ENCODE measurements at places on chromosomes 3 and 15. TPM values are rescaled to one million over a fixed set of nuclear protein-coding genes. Genes with fewer than 3 reads are reported as not detected.

- no peak for DNase-seq
- no peak overlapping the region for H3K27ac ChIP-seq
- H3K4me3 ChIP-seq: no peak overlapping the region
- no peaks in the 10 kb centered on the region for H3K4me1 ChIP-seq
- no peaks in the 10 kb centered on the region for H3K27me3 ChIP-seq
- H3K36me3 ChIP-seq: no peaks in the 10 kb centered on the region
Measured at GRCh38 chr3:9600597-9600996, 47.0 kb upstream of the LHFPL4 start.

DNA sequence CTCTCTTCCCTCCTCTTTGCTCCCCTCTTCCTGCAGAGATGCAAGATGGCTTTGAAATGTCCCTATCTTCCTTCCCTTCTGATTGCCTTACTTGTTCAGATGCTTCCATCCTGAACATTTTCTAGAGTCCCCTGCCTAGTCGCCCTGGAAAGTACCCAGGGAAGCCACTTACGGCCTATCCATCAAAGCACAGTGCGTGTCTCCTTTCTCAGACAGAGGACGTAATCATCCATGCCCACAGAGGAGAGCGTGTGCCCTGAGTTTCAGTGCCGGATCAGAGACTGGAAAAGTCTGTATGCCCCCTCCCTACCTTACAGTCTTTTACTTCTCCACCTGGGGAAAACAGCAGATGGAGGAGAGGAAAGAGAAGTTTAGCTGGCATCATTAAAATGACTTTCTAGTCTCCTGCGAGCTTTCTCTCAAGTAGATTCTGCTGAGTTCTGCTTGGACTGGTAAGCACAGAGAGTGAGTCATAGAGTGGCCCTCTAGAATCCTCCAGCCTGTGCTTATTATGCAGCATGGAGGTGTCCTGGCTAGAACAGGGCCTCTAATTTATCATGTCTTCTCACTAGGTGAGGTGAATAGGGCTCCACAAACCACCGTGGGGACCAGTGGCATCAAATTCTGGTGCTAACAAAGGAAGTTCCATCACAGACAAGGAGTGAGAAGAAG is 114.6 kb downstream of the SLCO3A1 start:
- no peak for DNase-seq
- no peaks in the 10 kb centered on the region for H3K36me3 ChIP-seq
- no peaks in the 10 kb centered on the region for H3K4me1 ChIP-seq
- H3K27ac ChIP-seq: no peak overlapping the region
- no peak overlapping the region for H3K4me3 ChIP-seq
- no peaks in the 10 kb centered on the region for H3K27me3 ChIP-seq

GRCh38 chr15:96565266-96565665 is 234.8 kb downstream of the NR2F2 start:
- DNase-seq: no peak
- no peaks in the 10 kb centered on the region for H3K4me1 ChIP-seq
- no peaks in the 10 kb centered on the region for H3K27me3 ChIP-seq
- no peaks in the 10 kb centered on the region for H3K36me3 ChIP-seq

- no peaks in the 10 kb centered on the region for H3K27me3 ChIP-seq
- peak overlapping the region; percentile 19 for H3K4me3 ChIP-seq
- peak; percentile 4 for DNase-seq
- peaks cover 80% of the 10 kb centered on the region for H3K36me3 ChIP-seq
- peaks cover 26% of the 10 kb centered on the region for H3K4me1 ChIP-seq
Measured at GRCh38 chr15:60375306-60375705, 22.5 kb downstream of the ANXA2 start.

GRCh38 chr15:28964098-28964497 is 78.3 kb downstream of the APBA2 start:
- H3K4me1 ChIP-seq: no peaks in the 10 kb centered on the region
- no peak overlapping the region for H3K27ac ChIP-seq
- H3K36me3 ChIP-seq: no peaks in the 10 kb centered on the region
- H3K27me3 ChIP-seq: no peaks in the 10 kb centered on the region
- DNase-seq: no peak

DNA sequence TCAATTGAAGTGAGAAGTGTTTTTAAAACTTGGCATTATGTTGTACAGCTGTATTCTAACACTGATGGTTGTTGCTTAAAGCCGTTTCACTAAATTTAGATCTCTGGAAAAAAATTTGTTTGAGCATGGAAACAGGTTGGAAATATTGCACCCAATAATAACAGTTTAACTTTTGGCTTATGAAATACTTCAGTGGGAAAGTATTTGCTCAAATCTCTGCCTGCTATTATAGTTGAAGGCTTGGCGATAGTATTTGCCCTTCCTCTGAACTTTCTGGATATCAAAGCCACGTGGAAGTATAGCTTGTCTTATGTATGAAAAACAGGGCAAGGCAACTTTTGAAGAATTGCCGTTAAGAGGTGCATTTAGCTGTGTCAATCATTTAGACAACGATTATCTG is 270.3 kb upstream of the LRRFIP2 start:
- H3K36me3 ChIP-seq: no peaks in the 10 kb centered on the region
- no peak overlapping the region for H3K4me3 ChIP-seq
- no peak for DNase-seq
- no peaks in the 10 kb centered on the region for H3K4me1 ChIP-seq
- H3K27me3 ChIP-seq: peaks cover 9% of the 10 kb centered on the region
- no peak overlapping the region for H3K27ac ChIP-seq

DNA sequence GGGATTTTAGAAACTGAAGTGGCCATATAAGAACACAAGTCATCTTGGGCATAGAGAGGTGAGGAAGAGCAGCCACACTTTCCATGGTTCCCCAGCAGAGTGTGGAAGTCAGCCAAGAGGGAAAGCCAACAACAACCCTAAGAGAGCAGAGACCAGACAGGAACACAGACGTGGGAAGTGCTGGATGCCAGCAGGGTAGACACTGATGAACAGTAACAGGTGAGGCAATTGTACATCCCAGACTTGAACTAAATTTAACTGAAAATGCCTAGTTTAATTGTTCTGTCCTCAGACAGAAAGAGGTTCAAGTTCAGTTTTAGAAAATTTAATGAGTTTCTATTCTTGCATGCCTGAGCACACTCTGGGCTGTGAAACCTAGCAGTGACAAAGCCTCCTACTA is 212.1 kb downstream of the ATP8B4 start:
- H3K27ac ChIP-seq: no peak overlapping the region
- no peak for DNase-seq
- no peak overlapping the region for H3K4me3 ChIP-seq
- H3K36me3 ChIP-seq: no peaks in the 10 kb centered on the region

DNA sequence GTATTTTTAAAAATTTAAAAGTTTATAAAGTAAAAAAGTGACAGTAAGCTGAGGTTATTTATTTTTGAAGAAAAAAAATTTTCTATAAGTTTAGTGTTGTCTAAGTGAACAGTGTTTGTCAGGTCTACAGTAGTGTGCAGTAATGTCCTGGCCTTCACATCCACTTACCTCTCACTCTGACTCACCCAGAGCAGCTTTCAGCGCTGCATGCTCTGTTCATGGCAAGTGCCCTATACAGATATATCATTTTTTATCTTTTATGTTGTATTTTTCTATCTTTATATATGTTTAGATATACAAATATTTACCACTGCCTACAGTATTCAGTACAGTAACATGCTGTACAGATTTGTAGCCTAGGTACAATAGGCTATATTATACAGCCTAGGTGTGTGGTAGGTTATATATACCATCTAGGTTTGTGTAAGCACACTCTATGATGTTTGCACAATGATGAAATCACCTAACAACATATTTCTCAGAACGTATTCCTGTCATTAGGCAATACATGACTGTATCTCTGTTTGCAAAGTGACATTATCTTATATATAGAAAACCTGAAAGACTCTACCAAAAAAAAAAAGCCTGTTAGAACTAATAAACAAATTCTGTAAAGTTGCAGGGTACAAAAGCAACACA is 75.9 kb upstream of the TMC3 start:
- H3K27me3 ChIP-seq: no peaks in the 10 kb centered on the region
- H3K4me3 ChIP-seq: no peak overlapping the region
- H3K27ac ChIP-seq: no peak overlapping the region
- H3K4me1 ChIP-seq: no peaks in the 10 kb centered on the region
- H3K36me3 ChIP-seq: no peaks in the 10 kb centered on the region

DNA sequence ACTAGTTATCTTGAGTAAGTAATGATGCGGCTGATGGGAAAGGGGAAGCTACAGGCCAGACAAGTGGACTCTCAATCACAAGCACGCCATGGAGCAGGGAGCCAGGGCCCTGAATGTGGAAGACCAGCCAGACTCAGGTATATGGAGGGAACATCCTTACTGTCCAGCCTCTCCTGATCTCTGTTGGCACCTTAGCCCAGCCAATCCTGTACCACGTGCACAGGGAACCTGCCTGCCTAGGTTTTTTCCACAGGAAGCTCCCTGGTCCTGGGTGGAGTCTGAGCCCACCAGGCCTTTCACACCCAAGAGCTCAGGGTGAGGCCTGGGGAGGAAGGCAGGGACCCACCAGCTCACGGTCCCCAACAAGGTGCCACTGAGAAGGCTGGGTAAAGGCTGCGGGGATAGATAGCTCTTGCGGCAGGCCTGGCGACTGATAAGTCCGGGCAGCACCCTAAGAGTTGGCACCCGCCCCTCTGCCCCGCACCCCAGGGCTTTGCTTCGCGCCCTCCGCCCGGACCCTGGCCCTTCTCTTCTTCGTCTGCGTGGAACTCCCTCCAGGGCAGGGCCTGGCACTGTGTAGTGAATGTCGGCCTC is 933 bp upstream of the APEH start:
- H3K27me3 ChIP-seq: no peaks in the 10 kb centered on the region
- H3K4me3 ChIP-seq: peak overlapping the region; percentile 82
- no peak for DNase-seq
- peak overlapping the region; percentile 91 for H3K27ac ChIP-seq

Gene MRAS
- 16.1 TPM for total RNA-seq

Measured in endodermal cell (in vitro differentiated cells).